Stimulated activated CD4-positive, alpha-beta T cell treated with anti-CD3 and anti-CD28 coated beads, Interleukin-4, amount 100 ng/mL, for 1 hour (primary cell): ENCODE measurements at places on chromosomes 2 and 18.

GRCh38 chr18:3593381-3593903, 143.5 kb downstream of the TGIF1 start:
- no peak for DNase-seq

GRCh38 chr2:128373451-128374000, 54.9 kb upstream of the HS6ST1 start:
- DNase-seq: no peak

DNA sequence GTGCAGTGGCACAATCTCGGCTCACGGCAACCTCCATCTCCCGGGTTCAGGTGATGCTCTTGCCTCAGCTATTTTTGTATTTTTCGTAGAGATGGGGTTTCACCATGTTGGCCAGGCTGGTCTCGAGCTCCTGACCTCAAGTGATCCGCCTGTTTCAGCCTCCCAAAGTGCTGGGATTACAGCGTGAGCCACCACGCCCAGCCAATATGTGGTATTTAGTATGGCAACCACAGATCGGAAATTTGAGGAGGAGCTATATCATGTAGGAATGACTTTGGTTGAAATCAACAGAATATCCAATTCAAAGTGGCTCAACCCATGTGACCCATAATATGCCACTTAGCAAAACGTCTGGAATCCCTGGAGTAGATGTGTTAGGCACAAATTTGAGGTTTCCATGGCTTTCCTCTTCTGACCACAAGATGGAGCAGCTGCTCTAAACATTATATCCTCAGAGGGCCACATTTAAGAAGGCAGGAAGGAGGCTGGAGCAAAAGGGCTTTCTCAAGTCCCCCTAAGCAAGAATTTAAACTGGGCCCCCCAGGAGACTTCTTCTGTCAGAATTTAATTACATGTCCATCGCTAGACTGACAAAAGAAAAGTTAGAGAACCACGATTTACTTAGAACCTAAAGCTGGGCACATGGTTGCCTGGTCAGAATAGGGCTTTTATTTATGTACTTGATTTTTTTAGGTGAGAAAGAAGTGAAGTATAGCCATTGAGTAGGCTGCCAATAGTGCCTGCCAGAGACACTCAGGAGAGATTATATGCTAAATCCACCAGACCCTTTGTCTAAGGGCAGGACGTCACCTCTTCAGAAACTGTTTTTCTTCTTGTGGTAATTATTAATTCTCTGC, 49.6 kb upstream of the ITSN2 start:
- DNase-seq: no peak

DNA sequence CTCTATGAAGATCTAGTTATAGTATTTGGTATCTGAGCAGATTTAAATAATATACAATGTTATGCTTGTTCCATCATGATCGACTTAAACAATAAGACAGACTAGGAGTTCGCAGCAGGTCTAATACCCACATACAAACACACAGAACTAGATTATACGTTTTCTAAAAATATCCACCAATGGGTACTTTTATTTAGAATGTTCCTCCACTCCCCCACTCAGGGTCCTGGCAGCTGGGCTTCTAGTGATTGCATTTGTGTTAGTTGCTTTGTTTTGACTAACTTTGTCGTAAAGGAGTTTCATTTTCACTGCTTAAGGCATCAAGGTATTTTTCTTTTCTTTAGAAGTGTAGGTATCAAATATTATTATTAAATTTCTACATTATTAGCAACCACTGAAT, 91.4 kb downstream of the RPRM start:
- no peak for DNase-seq

DNA sequence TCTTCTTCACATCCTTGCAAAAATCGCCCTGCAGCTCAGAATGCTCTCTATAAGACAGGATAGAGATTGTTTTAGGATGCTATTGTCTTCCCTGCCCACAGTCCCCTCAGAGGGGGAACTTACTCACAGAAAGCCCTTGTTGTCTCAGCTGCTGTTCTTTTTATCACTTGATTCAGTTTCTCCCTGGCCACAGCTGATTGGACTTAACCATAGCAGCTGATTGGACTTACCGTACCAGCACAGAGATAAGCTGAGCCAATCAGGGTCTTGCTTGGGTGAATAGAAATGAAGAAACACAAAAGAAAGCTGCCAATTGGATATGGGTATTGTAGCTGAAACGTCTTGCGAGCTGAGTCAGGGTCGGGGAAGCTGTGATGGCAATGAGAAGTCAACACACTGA, 194.2 kb upstream of the MEX3C start:
- DNase-seq: no peak

- DNase-seq: no peak
Measured at GRCh38 chr2:1993711-1994682, 249.7 kb upstream of the PXDN start.

GRCh38 chr2:128535953-128536352, 217.3 kb upstream of the HS6ST1 start:
- no peak for DNase-seq
